Activated T-cell treated with anti-CD3 and anti-CD28 coated beads for 4 hours (primary cell): ENCODE measurements at places on chromosomes 13 and 19.

DNA sequence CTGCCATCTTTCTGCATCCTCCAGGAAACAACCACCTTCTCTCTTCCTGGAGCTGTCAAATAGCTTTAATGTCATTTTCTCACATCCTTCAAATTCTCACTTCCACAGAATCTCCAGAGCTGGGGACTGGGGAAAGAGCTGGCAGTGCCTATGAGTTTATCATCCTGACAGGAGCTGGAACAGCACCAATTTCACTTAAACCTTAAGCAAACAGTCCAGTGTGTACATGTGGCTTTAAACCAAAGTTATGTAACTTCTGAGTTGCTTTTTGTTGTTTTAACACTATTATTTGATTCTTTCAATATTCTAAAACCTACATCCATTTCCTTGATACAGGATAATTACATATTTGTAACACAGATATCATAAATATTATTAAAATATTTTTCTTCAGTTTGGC lies 331.5 kb upstream of the ARGLU1 start:
- DNase-seq: no peak

GRCh38 chr19:29321116-29321515 lies 108.2 kb upstream of the UQCRFS1 start:
- DNase-seq: no peak

DNA sequence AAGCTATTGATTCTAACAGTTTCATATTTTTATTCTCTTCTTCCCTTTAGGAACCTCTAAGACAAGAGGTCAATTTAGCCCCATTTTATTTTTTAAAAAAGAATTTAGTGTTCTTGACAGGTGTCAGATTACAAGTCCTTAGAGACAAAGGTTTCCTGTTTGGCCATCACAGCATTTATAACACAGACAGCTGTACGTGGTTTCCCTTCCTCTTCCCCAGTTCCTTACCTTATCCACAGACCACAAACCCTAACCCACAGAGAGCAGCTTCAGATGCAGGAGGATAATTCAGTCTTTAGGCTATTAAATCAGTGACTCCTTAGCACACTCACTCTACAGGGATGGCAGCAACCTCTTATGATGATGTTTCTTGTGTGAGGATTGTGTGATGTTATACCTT lies 1210.1 kb downstream of the DIAPH3 start:
- DNase-seq: no peak

GRCh38 chr19:21940684-21941083 lies 70.1 kb downstream of the ZNF208 start:
- DNase-seq: no peak

DNA sequence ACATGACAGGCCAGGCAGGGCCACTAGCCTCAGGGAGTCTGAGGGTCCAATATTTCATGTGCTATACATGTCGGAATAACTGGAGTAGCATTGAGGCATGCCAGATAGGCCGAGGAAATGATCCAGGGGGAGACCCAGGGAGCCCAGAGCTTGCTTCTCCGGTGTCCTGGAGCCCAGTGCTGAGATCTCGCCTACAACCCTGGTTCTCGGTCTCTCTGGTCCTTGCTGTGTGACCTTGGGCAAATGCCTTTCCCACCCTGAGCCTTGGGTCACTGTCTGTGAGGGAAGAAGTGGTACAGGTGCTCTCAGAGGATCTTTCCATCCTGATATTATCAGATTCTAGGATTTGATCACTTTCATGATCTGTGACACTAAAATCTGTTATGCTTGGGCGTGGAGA lies 11.3 kb downstream of the CBLC start:
- no peak for DNase-seq
